ENCODE measurements at places on chromosomes 1 and 21. TPM values are rescaled to one million over a fixed set of nuclear protein-coding genes. Genes with fewer than 3 reads are reported as not detected.

- no peak for DNase-seq
Observed at GRCh38 chr1:81142099-81142826, 658.5 kb upstream of the ADGRL2 start.

DNA sequence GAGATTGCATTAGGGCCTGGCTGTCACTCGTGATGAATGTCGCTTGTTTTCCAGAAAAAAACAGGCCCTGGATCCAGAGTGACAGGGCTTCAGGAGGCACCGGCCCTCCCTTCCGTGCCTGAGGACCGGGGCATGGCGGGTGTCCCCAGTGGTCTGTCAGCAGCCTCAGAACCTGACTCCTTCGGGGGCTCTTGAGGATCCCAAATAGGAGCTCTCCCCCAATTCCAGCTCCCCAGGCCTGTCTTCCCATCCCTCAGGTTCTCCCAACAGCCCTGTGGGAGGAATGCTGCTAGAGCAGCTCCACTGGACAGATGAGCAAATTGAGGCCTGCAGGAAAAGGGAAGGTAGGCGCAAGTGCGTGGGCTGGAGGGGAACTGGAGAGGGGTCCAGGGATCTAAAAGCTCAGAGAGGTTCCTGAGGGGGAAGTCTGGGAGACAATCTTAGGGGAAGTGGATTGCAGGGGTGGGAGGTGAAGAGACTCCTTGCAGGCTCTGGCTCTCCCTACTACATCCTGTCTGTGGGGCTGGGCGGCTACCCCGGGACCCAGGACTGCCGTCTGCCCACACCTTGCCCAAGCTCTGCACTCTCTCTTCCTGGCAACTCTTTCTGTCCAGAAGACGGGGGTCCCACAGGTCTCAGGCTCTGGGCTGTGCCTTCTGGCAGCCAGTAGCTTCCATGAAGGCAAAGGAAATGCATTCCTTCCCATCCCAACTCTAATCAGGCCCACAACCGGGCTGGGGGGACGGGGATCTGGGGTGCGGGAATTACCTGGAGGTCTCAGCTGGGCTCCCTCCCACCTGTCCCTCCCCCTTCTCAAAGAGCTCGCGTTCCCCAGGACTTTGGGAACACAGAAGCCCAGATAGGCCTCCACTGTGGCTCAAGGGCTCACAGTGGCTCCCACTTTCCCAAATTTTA is 105.7 kb upstream of the CASZ1 start:
- no peak for DNase-seq

DNA sequence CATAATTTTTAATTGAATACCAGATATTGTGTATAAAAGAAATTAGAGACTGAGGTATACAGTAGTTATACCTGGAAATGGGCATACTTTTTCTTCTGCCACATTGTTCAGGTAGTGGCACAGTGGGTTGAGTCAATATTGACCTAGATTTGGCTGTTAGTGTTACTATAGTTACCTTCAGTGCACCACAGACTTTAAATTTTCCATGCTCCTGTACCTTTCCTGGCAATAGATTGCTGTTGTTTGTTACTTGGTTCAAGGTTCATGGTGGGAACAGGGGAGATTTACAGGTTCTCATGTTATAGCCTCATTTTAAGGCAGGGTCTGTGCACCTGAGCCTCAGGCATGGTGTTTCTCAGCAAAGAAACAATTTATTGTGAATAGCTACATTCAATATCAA is 218.7 kb downstream of the LBR start:
- DNase-seq: no peak

OR6K3 gene
- 0.11 TPM for total RNA-seq

NBPF1 gene
- 111 TPM for total RNA-seq

- DNase-seq: no peak
Observed at GRCh38 chr1:197413564-197413963, 145.5 kb downstream of the CRB1 start.

CA14 gene
- 5.7 TPM for total RNA-seq

GCSAML gene
- total RNA-seq: not detected

- no peak for DNase-seq
Observed at GRCh38 chr1:192535916-192536664, 39.5 kb upstream of the RGS1 start.

CFHR4 gene
- total RNA-seq: not detected

GRCh38 chr1:22296701-22297591 is 154.0 kb upstream of the WNT4 start:
- DNase-seq: no peak

RAVER2 gene
- 7.3 TPM for total RNA-seq

DNA sequence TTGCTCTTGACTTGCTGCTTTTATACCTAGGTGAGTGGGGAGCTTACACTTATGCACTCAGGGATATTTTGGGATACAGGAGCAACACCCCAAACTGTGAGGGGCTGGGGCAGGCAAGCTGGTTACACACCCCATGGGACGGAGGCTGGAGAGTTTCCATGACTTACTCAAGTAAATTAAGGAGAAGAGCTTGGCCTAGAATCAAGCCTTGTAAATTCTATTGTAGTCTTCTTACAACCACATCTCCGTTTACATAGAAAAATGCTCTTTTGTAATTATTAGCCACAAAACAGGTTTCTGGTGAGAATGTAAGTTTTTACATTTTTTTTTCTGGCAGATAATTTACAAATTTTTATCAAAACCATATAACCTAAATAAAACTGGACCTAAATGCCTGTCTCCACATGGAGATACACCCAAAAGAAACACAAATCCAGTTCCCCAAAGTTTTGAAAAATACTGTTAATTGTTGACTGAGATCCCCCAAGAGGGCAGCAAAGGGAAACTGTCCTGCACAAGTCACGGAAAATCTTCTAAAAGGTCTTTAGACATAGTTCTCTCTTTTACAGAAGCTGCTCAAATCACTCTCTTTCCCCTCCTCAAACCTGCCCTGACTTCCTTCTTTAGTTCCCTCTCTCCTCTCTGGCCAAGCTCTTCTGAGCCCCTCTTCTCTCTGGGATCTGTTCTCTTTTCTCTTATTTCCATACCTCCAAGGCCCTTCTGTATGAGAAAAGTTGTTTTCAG is 134.0 kb downstream of the HIVEP3 start:
- DNase-seq: no peak

RAD54L gene
- 0.28 TPM for total RNA-seq

DNA sequence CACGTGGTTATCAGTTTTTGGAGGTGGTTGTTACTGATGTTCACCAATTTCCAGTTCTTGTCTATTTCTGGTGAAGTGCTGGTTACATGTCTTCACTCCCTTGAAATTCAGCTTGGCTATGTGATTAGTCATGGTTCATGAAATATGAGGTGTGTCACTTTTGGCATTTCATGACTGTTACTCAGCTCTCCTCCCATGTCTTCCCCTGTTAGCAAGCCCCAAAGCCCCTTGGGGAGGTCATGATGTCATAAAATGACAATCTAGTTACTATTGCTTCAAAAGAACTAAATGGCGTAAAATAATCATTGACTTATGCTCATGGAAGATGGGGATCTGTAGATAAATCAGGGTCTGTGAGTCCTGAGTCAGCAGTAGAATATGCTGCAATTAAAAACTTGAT is 425.1 kb downstream of the SETD4 start:
- no peak for DNase-seq

DNA sequence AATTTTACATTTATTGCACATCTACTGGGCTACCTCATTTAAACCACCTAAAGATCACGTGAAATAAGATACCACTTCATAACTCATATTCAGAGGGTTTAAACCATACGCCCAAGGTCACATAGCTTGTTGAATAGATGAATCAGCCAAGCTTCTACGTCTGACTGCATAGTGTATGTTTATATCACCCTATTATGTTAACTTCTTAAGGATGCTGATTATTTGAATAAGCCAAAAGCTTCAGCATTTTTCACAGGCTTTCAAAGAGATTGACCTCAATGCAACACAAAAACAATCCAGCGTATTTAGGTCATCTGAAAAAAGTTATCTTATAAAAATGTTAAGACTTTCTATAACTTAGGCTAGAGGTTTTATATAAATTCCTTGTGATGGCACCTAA is 373.8 kb downstream of the TGFB2 start:
- DNase-seq: no peak

DNA sequence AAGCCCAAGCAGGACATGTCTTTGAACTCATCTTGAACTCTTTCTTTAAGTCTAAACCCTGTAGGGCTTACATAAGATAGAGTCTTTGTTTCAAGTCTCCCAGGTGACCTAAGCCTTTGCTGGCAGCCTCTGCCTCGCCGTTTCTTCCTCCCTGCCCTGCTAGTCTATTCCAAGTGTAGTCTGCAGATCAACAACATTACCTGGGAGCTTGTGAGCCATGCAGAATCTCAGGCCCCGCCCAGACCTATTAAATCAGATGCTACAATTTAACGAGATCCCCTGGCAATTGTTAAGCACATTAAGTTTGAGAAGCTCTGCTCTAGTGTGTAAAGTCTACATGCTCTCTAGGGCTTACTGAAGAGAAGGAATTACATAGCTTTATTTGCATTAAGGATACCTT is 271.6 kb downstream of the PBX1 start:
- no peak for DNase-seq
